Effector CD4-positive, alpha-beta T cell (primary cell): ENCODE measurements at places on chromosomes 2 and 18.

DNA sequence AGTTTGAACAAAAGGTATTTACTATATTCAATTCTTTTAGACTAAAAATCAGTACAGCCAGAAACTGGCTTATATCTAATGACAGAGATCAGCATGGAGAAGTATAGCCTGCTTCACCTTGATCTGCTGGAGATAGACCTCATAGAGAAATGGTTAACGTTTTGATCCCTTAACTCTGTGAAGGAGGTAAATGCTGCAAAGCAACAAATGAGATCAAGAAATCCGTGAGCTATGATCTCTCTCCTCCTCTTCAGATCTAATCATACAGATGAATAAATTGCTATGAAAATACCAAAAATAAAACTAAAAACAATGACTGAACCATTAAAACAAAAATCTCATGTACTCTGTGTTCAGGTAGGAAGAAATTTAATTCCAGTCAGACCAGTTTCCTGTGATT, 42.8 kb downstream of the KLHL14 start:
- no peak for DNase-seq

GRCh38 chr2:118970396-118971135, 28.6 kb downstream of the MARCO start:
- no peak for DNase-seq

DNA sequence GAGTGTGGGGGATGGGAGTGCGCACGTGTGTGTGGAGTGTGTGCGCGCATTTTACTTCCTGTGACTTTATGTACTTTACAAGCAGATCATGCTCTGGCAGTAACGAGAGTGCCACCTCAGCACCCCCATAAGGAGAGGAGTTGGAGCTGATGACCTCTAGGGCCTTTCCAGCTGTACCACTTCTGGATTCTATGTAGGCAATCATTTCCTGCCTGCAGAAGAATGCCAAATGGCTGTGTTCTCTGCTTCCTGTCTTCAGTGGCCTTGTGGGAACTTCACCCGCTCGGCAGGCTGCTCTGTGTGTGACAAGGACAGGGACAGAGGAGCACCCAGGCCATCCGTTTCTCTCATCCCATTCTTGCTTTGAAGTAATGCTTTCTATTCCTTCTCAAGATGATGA, 22.8 kb upstream of the ZNF385B start:
- no peak for DNase-seq

GRCh38 chr2:214436470-214436869, 25.6 kb downstream of the VWC2L start:
- DNase-seq, result no peak

- no peak for DNase-seq
These were observed 174.9 kb downstream of the SEPTIN10 start for GRCh38 chr2:109438773-109439389.

DNA sequence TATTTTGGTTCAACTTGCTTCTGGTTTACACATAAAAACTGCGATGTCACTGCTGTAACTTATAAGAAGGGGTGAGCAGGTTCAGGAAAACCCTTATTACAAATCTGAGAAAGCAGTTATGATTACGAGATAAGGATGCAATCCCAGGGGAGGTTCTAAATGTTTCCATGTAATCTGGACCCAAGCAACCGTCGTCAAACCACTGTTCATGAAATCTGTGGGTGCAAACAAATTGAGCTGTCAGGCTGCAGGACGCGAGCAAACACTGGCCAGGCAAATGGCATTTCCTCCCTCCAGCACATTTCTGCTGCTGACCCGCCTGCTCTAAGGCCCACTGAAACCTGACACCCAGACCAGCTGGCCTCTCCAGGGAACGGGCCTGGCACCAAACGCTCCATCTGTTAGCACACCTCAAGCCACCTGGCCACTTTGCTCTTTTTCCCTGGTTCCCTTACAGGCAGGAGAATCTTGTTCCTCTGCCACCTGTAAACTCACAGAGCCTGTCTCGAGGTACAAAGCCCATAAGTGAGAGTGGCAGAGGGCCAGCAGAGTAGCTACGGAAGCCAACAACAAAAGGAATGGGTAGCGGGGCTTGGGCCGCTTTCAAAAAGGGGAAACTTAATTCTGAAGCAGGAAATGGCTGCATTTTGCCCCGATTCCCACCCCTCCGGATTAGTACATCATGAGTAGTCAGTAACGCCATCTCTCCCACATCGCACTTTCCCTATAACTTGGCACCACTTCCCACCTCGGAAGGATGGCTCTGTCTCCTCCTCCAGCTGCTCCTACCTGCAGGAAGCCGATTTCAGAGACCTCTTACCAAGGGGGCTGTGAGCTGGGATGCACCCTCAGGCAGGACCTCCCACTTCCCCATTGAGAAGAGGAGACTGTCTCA, 26.5 kb downstream of the CRACDL start:
- no peak for DNase-seq

- no peak for DNase-seq
These were observed 2176.3 kb upstream of the CELF4 start for GRCh38 chr18:39741755-39742466.

DNA sequence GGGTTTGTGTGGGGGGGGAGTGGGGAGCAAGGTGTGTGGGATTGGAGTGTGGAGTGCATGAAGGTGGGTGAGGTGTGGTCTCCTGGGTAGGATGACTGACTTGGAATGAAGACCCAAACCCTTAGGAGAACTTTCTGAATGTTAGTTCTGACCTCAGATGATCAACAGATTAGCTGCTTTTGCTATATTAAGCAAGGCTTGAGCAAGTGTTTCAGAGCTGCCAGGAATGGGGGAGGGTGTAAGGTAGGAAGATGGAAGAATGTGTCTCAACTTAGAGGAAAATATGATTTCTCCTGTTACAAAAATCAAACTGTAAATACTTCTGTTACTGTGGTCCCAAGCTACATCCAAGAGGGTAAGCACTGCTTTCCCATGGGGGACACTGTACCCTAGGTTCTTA, 273.6 kb downstream of the TGIF1 start:
- no peak for DNase-seq

- no peak for DNase-seq
These were observed 1094.7 kb upstream of the GYPC start for GRCh38 chr2:125561302-125561701.

- no peak for DNase-seq
These were observed 102.5 kb upstream of the NOSTRIN start for GRCh38 chr2:168699844-168700417.

- no peak for DNase-seq
These were observed 37.3 kb downstream of the ST3GAL5 start for GRCh38 chr2:85851253-85852151.
